Activated gamma-delta T cell treated with Interleukin-2 at 50 U/mL for 16 hours (primary cell): ENCODE measurements at places on chromosomes 7 and 10.

DNA sequence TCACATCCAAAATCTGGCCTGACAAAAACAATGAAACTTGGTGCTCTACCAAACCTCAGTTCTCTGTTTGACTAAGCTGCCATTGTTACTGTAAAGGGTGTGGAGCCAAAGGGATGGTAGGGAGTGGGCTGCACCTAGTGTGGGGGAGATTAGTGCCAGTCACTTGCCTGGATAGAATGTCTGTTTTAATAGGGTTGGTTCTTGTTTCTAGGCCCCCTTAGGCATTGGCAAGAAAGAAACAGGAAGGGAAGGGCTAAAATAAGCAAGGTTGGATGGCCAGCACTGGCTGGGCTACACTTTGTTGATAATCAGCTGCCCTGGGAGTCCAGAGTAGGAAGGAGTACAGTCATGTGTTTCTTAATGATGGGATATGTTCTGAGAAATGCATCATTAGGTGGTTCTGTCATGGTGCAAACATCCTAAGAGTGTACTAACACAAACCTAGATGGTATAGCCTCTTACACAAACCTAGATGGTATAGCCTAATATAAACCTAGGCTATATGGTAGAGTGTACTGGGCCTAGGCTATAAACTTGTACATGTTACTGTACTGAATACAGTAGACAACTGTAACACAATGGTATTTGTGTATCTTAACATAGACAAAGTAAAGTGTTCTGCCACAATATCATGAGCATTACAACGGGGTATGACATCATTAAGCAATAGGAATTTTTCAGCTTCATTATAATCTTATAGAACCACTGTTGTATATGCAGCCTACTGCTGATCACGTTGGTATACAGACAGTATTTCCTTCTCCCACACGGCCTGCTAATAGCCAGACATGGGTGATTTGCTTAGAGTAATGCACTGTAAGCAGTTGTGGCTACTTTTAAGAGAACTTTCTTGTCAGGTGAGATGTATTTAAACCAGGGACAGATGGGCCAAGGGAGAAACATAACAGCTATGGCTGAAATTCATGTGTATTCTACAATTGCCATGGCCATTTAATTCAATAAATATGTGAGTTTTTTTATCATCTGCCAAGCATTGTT, 15.4 kb downstream of the BBIP1 start:
- no peak for DNase-seq

GRCh38 chr7:934469-935163, 19.9 kb downstream of the ADAP1 start:
- DNase-seq, result no peak

GRCh38 chr10:6643962-6644361, 63.9 kb upstream of the PRKCQ start:
- no peak for DNase-seq

- DNase-seq, result no peak
These were observed 22.4 kb upstream of the PWWP2B start for GRCh38 chr10:132374612-132375011.

DNA sequence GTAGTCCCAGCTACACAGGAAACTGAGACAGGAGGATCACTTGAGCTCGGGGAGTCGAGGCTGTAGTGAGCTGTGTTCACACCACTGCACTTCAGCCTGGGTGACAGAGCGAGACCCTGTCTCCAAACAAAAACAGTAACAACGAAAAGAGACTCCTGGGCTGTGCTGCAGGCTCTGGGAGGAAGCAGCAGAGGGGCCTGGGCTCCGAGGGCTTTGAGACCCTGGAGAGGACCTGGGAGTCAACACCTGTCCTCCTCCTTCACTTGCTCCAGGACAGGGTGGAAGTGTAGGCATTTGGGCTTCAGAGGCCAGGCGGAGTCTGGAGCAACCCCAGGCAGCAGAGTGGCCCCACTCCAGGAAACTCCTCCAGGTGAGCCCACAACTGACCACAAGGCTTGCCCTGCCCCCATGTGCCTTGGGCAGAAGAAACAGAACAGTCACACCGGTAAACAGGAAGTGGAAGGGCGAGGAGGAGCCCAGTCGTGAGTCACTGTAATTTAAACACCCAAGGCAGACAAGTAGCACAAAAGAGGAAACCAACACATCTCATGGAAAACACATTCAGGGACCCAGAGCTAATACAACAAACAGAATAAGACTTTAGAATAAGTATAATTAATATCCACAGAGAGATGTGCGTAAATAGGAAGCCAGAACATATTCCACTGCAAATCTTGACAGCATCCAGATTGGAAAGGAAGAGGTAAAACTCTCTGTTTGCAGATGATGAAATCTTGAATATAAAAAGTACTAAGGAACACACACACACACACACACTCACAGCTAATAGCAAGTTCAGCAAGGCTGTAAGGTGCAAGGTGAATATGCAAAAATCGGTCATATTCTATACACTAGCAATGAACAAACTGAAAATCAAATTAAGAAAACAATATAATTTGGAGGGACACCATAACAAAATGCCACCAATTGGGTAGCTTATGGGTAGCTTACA, 20.5 kb upstream of the RASGEF1A start:
- peak; percentile 74 for DNase-seq

DNA sequence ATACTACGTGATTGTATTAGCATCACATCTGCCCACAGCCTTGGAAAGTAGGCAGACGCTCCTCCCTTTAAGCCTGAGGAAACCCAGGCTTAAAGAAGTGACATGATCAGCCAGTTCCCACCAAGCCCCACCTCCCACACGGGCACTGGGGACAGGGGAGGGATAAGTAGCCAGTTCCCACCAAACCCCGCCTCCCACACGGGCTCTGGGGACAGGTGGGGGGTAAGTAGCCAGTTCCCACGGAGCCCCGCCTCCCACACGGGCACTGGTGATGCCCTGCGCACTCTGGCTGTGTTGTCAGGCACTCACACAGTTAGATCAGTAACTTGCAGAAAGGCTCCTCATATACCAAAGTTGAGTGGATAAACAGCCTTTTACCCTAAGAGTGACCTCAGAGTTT, 606.8 kb downstream of the PTPRN2 start:
- DNase-seq, result no peak

DNA sequence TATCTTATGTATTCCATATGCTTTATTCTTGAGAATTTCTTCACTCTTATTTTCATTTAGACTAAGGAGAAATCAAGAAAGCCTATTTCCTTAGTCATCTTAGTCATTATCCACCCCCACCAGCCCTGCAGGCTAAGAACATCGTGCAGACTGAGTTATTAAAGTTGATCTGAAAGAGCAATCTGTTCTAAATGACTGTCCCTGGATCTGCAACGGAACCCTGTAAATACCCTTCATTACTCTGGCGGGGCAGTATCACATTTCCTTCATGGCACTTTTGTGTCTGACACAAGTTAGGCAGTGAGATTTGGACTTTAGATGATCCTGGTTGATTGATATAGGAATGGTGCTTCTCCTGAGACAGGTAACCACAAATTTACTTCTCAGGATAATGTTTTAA, 3.5 kb upstream of the MYPN start:
- no peak for DNase-seq

GRCh38 chr7:67636348-67637022, 639.9 kb downstream of the TYW1 start:
- DNase-seq, result no peak

DNA sequence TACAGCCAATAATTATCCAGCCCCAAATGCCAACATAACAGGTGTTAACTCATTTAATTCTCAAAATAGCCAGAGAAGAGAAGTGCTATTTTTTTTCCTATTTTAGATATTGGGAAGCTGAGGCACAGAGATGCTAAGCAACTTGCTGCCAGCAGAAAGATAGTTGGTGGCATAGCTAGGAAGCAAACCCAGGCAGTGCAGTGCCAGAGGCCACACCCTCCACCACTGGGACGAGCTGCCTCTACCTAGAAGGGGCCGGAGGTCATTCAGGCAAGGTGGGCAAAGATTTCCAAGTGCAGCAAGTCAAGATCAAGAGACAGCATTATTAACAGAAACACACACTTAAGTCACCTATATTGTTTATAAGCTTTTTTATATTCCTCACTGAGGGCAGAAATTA, 654.1 kb downstream of the INHBA start:
- no peak for DNase-seq

DNA sequence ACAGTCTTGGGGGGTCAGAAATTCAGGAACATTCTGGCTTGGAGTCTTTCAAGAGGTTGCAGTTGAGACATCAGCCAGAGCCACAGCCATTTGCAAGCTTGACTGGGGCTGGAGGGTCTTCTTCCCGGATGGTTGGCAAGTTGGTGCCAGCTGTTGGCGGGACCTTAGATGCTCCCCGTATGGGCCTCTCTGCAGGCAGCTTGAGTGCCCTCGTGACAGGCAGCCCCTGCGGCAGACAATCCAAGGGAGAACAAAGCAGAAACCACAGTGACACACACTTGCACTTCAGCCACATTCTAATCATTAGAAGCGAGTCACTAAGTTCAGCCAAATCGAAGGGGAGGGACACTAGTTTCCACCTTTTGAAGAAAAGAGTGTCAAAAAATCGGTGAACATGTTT, 59.4 kb upstream of the MXI1 start:
- no peak for DNase-seq

GRCh38 chr7:2757361-2757903, 69.4 kb downstream of the AMZ1 start:
- no peak for DNase-seq

- DNase-seq, result no peak
These were observed 282.3 kb upstream of the CHRM2 start for GRCh38 chr7:136585954-136586670.

- no peak for DNase-seq
These were observed 85.6 kb upstream of the FGFR2 start for GRCh38 chr10:121683816-121684215.

GRCh38 chr10:27529010-27529783, 25.1 kb downstream of the RAB18 start:
- DNase-seq, result no peak

DNA sequence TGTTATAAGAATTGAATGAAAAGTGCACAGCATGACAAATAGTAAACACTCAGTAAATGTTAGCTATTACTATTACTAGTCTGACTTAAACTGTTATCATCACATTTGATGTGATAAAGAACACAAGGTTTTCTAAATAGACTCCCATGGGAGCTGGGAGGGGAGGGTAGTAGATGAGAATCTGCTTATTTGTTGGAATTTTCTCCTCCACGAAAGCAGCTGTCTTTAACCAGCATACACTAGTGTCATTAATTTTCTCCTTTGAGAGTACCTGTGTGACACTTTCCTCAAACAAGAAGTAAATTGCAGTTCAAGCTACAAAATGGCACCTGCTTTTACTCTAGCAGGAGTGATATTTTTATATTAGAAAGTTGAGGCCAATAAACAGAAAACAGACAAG, 200.1 kb downstream of the SKAP2 start:
- DNase-seq, result no peak

DNA sequence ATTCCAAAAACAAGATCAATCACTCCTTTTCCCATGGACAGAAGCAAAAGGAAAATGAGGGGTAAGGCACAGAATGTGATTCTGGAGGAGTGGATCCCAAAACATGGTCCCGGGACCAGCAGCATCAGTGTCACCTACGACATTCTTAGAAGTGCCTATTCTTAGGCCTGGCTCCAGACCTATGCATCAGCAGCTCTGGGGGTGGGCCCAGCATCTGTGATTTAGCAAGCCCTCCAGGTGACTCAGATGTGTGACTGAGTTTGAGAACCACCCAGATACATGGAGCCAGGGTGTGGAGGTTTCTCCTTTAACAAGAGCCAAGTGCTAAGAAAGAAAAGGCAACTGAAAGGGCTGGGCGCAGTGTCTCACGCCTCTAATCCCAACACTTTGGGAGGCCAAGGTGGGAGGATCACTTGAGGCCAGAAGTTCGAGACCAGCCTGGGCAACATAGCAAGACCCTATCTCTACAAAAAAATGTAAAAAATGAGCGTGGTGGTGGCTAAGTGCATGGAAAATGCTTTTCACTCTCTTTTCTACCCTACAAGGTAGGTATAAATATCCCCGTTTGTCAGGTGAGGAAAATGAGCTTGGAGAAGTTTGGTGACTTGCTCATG, 17.1 kb upstream of the ARPC1A start:
- DNase-seq, result no peak

GRCh38 chr7:116432527-116432916, 67.0 kb upstream of the CAV2 start:
- no peak for DNase-seq

GRCh38 chr7:99897322-99898022, 20.6 kb upstream of the OR2AE1 start:
- no peak for DNase-seq

DNA sequence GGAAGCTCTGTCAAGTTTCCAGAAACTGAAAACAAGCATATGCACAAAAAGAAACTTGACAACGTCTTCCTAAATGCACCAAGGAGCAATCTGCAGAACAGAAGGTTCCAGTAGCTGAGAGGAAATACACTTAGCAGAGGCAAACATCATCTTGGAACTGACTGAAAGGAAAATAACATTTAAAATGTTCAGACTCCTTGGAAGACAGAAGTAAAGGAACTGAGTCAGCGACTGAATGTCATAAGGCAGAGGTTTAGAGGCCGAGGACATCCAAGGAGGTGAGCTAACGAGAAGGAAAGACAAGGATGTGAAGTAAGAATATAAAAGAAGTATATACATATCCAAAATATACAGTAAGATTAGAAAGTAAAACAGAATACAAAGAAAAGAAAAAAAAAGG, 24.1 kb downstream of the SEMA3D start:
- no peak for DNase-seq

GRCh38 chr7:154905146-154905545, 97.8 kb downstream of the PAXIP1 start:
- DNase-seq, result no peak

- peak; percentile 27 for DNase-seq
These were observed 26.4 kb downstream of the PRF1 start for GRCh38 chr10:70575874-70576802.

DNA sequence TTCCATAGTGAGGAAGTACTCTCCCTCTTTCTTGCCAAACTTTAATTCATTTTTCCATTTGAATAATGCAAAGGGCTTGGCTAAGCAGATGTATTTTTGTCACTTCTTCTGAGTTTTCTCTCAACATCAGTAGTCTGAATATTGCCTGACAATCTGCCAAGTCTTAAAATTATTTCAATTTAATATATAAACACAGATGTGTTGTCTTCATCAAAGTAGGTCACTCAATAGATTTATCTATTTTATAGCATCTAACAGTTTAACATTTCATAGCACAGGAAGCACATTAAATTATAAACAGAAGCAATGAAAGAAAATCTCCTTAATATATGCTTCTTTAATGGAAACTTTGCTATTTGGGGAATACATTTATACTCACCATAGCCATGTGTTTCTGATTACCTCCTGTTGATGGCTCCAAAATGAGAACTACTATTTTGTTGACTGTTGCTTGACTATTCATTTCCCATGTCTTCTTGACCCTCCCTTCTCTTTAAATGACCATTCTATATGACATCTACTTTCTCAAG, 4.5 kb downstream of the CPED1 start:
- no peak for DNase-seq

GRCh38 chr7:32761451-32762205, 129.9 kb downstream of the KBTBD2 start:
- DNase-seq, result no peak

DNA sequence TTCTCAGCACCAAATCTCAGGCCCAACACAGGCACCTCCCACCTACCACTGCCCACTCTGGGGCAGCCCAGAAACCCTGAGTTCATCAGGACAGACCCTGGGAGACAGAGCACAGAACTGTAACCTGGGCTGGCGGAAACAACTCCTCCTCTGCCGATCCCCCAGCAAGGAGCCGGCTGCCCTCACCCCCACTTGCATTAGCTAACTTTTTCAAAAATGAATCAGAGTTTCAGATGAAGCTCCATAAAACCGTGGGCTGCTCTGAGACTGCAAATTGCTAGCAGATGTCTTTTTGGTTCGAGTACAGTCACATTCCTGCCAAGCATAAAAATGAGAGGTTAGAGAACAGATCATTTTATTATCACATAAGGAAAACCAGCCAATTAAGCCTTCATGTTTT, 93.4 kb upstream of the PARD3 start:
- DNase-seq, result no peak

GRCh38 chr10:42864575-42864974, 82.0 kb downstream of the BMS1 start:
- DNase-seq, result no peak
